ENCODE measurements at places on chromosomes 3 and 15. TPM values are rescaled to one million over a fixed set of nuclear protein-coding genes. Genes with fewer than 3 reads are reported as not detected.

GRCh38 chr3:122101646-122102045, 46.5 kb downstream of the CD86 start:
- DNase-seq: peak; percentile 34

The GAP43 gene
- 0.66 TPM for total RNA-seq

- DNase-seq: no peak
Measured at GRCh38 chr3:175428466-175428865, 569.3 kb downstream of the NAALADL2 start.

The SCAANT1 gene
- not detected for total RNA-seq

The LSAMP gene
- total RNA-seq: 11.0 TPM

DNA sequence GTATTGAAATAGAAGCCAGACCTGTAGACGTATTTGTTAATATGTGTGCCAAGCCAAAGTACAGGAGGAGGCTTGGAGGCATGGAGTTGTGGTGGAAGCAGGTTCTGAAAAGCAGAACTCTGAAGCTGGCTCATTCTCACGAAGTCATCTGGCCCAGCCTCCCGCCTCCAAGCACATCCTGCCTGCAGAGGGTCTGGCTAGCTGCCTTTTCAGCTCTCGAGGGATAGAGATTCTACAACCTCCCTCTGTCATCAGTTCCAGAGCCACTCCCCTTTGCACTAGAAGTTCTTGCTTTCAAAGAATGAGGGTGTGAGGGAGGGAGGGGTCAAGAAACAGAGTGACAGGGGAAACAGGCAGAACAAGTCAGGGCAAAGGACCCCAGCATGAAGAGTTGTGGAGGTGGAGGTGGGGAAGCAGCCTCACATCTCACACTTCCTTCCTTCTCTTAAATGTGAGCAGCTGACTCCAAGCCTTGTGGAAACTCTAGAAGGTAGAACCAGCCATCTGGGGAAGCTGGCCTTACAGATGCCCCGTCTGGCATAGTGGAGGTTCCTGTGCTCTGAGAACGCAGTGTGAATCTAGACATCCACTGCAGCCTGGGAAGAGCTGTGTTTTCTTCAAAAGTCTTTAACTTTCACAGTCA, 95.3 kb downstream of the SLC49A4 start:
- DNase-seq: no peak

All from NCI-H460 (cell line).